ENCODE measurements at places on chromosomes 5 and 9.

DNA sequence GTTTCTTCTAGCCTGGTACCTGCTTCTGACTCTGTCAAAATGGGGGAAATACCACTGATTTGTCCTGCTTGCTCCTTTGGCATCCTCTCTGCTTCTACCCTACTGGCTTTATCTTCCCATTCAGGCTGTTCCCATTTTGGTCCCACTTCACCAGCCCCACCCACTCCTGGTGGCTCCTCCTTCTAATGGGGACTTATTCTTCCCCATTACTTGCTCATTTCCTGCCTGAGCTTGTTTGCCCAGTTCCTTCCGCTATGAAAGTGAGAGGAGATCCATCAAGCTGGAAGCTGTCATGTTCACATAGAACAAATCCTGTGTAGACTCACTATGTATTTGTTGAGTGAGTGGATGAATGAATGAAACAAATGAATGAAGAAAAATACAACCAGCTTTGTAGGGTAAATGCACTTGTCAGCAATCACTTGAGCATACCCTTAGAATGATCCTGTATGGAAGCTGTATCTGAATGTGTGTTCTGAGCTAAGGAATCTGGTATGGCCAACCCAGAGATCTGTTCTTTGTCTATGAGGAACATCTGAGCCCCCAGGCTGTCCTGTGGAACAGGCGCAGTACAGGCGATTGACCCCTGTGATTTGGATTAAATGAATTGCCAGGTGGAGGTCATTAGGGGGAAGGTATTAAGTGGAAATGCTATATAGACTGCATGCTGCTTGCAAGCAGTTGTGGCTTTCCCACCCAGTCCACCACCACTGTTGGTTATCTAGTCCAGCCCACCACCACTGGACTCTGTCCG is 89.5 kb downstream of the APBA1 start:
- DNase-seq = no peak

DNA sequence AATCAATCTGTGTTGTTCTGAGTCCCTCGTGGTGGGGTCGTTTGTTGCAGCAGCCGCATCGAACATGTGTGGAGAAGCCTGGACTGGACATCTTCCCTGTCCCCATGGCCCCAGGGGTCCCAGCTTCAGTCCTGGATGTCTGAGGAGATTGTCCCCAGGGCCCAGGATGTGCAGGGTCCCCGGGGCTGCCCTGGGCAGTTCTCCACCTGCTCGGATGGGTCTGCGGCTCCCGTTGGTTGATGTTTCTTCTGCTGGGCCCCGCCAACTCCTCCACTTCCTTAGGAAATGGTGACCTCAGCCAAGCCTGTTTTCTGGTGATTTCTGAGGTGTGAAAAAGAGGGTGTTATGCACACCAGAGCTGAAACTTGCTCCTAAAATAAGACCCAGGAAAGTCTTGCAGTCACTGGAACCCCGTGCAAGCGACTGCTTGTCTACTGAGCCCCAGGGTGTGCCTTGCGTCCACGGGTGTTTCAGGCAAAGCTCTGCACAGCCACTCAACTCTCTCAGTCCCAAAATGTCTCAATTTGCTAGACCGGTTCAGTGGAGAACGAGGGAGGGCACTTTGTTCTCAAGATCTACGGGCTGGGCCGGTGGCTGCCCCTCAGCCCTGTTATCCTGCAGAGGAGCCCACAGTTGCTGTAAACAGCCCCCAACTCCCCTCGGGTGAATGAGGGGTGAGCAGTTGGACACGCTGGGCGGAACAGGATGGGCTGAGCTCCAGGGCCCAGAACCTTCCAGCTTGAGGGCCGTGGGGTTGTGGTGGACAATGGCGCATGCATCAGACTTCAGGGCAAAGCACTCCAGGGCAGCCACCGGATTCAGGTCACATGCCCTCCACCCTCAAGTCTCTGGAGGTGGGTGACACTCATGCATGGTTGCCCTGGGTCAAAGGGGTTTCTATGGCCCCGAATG is 66.7 kb upstream of the OLFM1 start:
- no peak for DNase-seq

- DNase-seq = no peak
These were observed 452.6 kb downstream of the AGTPBP1 start for GRCh38 chr9:85289142-85289541.

DNA sequence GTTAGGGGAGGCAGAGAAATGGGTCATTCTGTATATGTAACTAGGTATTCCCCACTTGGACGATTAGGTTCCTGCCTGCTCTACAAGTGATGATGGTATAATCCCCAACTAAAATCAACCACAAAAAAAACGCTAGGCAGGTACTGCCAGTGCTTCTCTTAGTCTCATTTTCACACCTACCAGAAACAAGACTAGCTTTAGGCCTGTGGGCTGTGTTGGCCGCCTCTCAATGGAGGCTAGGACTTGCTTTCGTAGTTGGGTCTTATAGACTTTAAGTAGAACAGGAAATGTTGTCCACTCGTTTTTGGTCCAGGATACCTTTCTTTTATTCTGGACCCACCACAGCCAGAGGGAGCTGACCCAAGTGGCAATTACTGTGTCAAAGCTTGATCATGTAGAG is 111.8 kb downstream of the UNC13B start:
- no peak for DNase-seq

- DNase-seq = no peak
These were observed 146.3 kb downstream of the CETN3 start for GRCh38 chr5:90263102-90263820.

DNA sequence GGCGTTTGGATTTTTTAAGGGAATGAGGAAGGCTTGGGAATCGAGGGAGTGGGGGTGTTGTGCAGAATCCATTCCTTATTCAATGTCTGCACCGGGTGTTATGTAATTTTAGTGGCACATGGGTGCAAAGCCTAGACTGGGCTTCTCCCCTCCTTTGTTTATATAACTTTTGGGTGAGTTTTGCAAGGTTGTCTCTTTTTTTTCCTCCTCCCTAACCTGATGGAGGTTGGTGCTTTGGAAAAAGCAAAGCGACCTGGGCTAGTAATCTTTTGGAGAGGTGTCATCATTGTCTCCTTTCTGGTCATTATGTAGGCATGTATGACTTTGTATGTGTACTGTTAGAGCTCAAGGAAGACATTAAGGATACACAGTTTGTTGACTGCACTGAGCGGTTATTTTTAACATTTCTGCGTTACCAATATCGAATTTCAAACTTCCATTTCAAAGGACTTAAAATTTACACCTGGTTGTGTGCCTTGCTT is 3.1 kb downstream of the SMARCA2 start:
- no peak for DNase-seq

DNA sequence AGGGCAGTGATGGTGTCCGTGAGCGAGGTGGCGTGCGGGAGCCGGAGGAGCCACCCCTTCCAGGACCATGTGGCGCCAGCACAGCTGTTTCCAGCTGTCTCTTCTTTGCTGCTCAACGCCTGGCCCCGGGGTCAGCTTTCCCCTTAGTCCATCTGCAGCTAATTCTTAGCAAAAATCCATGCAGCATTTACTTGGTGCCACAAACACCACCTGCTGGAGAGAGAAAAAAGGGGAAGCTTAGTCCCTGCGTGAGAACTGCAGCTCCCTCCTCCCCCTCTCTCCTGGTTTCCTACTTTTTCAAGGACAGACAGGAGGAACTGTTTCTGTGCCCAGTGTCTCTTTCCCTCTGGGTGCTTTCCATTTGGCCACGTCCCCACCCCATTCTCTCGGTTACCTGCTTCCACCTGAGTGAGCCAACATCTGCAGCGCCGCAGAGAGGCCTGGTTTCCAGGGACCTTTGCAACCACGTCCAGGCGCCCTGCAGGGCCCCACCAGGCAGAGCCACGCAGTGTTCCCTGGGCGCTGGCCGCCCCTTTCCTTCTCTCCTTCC is 3.4 kb downstream of the SLC6A19 start:
- no peak for DNase-seq

DNA sequence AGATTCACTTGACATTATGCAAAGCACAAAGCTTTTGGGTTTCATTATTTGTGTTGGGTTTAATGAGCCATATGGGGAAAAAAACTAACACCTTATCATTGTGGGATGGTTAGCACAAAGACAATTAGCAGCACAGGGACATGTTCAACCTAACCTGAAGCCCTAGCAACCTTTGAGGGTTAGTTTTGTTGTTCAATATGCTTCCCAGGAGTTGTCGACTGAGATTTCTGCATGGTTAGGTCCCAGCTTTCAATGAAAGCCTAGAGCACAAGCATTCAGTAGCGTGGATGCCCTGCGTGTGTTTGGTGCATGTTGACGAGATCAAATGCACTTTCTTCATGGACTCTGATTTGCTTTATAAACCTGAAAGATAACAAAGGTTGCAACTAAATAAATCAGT is 565.2 kb upstream of the TLE4 start:
- no peak for DNase-seq
